ENCODE measurements at places on chromosomes 4 and X.

DNA sequence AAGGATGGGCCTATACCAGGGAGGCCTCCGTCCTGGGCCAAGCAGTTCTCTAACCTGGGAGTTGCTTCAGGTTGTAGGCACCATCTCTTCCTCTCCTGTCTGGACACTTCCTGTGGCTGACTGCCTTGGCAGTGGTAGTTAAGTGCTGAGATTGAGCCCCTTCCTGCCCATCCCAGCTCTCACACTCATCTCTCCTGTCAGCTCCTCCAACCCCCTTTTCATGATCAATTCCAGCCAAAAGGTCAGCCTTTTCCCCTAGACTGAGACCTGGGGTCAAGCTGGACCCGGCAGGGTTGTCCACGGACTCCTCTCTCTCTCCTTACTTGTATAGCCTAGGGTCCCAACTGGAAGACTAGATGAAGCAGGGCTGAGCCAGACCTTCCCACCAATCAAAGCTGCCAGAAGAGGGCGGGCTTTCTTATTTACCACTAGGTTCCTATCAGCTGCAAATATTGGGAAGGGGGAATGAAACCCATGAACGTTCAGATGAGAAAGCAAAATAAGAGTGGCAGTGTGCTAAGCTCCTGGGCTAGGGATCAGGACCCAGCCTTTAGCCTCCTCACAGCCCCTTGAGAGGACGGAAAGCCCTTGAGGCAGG is 34.5 kb downstream of the KDM5C start:
- DNase-seq = no peak

DNA sequence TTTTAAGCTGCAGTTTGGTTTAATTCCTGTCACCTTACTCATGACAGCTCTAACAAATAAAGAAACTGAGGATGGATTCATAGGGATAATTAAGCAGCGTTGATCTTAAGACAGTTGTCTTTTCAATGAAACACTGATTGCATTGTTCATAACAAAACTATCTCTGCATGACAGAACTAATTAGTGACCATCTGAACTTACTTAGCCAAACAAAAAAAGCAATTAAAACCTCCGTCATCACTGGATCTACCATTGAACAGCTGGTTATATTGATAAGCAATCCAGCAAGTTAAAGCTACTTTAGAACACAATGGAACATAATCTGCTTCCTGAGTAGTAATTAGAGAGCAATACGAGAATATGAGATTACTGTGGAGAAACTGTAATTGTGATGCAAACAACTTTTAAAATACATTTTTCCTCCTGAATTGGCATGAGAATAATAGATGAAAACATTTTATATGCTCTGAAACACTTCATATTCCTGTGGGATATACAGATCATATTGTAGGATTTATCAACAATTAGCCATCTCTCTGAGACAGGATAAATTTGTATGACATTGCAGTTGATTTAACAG is 2576.8 kb downstream of the PCDH7 start:
- no peak for DNase-seq

DNA sequence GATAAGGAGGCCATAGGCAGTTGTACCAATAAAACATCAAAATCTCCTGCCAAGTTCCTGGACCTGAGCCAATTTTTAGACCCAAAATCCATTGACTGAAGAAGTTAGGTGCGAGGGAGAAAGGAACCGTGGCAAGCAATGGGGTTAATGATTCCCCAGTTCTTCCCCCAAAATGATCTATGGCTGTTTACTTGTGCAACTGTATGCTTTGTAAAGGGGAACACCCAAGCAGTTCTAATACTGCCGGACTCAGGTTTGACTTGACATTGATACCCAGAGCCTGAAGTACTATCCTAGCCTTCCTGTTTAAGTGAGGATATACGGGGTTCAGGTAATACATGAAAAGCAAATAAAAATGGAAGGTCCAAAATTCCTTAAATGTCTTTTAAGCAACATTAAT is 6.7 kb upstream of the EIF4E start:
- no peak for DNase-seq

DNA sequence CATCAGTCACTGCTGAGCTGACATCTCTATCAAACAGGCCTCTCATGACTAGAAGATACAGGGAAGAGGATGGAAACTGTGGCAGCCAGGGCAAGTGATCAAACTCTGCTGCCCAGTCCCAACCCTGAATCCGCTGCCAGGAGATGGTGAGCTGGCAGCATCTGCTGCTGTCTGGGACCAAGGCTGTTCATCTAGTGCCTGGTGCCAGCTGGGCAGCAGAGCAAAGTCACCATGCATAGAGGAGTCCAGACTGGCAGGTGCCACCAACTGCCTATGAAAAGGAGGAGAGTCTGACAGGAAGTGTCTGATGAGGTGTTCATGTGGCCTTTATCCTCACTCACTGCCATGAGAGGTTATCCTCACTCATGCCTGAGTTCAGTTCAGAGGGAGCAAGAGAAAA is 518.9 kb downstream of the MID1IP1 start:
- no peak for DNase-seq

GRCh38 chr4:174111422-174111821 is 172.0 kb downstream of the FBXO8 start:
- DNase-seq = no peak

DNA sequence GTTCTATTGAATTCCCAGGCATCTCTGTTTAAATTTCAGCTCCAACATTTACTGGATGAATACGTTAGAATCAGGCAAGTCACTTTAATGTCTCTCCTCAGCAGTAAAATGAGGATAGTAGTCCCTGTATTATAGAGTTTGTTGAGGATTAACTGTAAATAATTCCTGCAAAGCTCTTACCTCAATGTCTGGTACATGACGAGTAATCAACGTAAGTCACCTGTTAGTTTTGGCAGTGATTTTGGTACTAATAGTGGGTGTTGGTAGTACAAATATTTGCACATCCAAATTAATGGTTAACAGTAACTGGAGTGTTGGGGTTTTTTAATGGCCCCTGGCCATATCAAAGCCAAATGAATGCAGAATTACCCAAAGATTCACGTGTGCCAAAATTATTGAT is 189.8 kb upstream of the GALNT7 start:
- DNase-seq = no peak

DNA sequence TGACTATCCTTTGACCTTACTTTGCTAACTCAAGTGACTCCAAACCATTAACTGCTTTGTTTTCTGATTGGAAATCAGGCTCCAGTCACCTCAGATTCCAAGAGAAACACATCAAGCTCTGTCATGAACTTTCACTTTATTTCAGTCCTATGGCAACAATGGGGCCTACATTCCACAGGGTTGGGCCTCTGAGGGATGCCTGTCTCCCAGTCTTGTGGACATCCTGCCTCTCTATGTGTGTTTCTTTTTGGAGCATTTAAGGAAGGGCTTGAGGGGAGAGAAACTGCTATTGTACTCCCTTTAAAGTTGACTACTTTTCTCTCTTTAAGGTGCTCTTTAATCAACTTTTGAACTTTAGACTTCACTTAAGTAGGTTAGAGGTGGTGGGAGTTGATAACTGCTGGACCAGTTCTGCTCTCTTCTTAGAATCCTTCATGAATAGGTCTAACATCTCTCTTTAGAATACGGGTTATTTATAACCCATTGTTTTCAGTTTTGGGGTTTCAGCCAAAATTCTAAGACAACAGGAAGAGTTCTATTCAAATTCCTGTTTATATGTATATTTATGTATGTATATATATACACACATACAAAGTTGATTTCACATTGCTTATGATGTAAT is 274.3 kb upstream of the NR3C2 start:
- DNase-seq = no peak

DNA sequence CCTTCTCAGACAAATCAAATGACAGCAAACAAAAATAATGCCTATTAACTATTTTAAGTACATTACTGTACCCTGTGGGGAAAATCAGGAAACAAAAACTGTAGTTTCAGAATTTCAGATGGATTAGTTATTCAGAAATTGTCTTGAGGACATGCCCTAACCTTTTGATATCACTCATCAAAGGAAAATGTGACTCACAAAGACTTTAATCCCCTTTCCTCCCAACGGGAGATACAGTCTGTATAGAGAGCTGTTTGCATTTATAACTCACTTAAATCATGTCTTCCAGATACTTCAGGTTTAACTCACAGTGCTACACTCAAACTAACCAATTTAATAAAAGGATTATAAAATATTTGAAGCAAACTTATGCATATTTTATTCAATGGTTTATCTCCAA is 304.0 kb downstream of the MAPK10 start:
- DNase-seq = no peak

DNA sequence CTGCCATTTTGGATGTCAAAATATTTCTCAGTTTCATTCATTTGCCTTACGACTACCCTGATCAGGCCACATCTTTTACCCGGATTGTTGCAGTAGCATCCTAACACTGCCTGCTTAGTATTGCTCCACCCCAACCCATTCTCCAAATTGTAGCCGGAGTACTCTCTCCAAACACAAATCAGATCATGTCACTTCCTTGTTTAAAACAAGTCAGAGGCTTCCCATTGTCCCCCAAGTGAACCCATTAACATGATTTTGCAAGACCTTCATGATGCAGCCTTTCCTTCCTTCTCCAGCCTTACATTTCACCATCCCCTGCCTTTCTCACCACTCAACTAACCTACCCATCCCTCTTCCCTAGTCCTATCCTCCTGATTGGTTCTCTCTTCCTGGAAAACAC is 53.1 kb downstream of the FANCB start:
- no peak for DNase-seq

DNA sequence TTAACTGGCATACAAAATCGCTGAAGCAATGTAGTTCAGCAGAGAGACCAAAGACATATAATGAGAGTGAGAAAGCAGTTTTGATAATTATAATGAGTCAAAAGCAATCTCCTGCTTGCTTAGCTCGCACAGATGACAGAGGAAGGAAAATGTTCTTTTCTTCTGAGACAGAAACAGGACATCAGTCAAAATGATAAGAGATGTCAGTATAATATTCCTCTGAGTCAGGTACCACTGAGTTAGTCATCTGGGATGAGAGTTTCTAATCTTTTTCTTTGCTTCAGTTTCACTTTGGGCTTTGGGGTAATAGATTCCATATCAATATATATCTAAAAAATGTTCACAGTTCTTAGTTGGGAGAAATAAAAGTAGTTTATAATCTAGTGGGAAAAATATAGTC is 387.2 kb downstream of the PCDH7 start:
- no peak for DNase-seq

DNA sequence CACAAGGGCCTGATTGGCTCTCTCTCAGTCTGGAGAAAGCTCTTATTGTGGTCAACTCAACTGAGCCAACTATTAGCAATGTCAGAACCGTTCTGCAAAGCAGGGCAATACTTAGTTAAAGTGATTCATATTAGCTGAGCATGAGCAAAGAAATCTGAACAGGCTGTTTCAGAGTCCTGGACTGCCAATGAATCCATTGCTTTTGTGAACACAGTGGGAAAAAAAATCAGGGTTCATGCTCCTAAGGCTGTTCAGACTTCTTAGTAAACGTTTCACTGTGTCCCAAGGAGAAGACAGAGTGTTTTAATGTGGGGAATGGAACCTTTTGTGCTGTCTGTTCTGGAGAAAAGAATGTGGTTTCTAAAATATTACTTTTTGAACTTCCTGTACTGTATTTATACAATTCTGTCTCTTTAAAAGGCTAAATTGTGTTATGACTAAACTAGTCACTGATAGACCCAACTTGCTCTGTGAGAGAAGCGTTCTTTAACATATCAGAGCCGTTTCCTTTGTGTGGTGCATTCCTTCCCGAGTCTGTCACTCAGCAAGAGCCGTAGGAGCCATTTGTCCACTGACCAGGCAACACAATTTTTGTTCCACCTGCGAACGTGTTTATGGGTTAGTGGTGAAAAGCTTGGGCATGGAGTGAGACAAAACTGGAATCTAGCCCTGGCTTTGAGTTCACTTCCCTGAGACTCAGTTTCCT is 366.1 kb downstream of the FBXO8 start:
- no peak for DNase-seq

DNA sequence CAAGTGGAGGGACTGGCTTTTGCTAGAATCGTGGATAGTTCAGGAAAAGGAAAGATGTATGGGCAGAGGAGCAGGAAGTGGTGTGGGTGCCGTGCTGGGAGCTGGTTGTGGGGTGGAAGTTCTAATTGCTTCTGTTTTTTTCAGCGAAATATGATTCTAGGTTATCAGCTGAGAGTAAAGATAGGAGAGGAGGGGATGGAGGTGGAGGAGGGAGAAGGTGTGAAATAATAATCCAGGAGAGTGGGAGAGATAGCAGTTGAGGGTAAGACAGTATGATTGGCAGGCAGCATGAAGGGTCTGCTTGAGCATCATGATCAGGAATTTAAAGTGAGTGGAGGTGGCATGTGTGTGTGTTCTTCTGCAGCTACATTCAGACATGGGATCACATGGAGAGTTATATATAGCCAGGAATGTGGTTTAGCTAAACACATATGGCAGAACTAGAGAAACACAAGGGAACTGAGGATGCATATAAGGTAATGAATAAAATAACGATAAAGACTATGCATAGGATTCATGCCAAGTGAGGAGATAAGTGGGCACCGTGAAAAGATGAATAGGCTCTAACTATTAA is 133.7 kb downstream of the ANK2 start:
- no peak for DNase-seq

DNA sequence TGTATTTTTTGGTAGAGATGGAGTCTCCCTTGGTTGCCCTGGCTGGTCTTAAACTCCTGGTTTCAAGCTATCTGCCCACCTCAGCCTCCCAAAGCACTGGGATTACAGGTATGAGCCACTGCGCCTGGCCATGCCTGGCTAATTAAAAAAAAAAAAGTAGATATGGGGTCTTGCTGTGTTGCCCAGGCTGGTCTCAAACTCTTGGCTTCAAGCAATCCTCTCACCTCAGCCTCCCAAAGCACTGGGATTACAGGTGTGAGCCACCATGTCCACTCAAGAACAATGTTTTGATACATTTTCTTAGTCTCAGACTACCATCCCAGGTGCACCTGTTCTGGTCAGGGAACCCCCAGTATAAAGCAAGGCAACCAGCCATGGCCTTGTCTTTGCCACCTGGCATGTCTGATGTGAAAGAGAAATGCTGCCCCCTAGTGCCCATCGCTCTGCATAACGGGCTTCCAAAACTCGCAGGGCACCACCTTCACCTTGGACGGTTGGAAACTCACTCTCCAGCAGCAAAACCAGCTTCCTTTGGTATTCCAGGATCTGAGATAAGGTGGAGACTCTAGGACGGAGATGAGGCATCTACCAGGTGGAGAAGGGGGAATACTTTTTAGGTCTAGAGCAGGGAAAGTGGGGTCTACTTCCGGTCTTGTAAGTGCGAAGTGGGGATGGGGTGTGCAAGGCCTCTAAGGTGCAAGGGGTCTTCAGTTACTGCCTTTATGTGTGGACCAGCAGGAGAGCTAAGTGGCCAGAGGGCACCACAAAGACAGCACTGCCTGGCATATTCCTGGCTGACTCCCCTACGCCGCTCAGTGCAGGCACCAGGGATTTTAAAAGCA is 47.7 kb upstream of the AFAP1 start:
- peak; percentile 16 for DNase-seq

- no peak for DNase-seq
Observed at GRCh38 chr4:16438986-16439385, 212.7 kb upstream of the TAPT1 start.

- DNase-seq = no peak
Observed at GRCh38 chr4:131509521-131509920, 1639.6 kb upstream of the PCDH10 start.

GRCh38 chr4:15244354-15244753 is 183.5 kb upstream of the C1QTNF7 start:
- DNase-seq = no peak

All from NCI-H2227 treated with DMSO at 0.1 percent for 48 hours (cell line).